ENCODE measurements at places on chromosomes 4 and X.

- no peak for DNase-seq
Observed at GRCh38 chrX:45868425-45868824, 667.7 kb upstream of the DIPK2B start.

DNA sequence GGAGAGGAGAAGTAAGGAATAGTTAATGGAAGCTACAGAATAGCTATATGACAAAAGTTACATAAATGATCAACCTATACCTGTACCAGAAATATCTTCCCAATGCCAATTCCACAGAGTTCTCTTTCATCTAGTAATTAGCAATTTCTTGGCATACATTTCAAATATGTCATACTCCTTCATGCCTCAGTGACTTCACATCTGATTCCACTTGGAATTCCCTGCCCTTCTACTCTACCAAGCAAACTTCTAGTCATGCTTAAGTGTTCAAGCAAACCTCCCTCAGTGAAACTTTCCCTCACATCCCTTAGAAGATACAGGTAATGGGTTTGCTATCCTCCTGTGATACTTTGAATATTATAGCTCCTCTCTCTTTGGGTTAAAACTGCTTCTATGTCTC lies 127.1 kb downstream of the KLHL13 start:
- DNase-seq: no peak

DNA sequence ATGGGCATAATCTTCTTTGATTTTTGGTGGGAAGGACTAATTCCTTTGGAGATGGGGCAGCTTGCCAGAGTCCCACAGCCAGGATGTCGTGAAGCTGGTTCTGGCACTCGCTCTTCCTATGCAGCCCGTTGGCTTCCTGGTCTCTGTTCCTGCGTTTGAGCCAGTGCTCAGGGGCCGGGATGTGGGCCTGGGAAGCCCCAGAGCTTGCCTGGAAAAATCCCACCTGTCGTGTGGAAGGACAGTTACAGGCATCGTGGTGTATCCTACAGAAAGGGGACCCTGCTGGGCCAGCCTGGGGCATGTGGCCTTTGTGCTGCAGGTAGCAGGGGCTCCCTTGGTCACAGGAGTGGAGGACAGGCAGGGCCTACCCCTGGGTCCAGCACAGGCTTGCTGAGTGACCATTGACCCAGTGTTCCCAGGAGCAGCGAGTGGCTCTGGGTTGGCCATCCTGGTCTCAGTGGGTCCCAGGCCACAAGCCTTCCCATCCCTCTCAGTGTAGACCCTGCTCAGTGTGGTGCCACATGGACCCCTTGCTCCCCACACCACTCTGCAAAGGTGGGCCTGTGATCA lies 50.2 kb downstream of the ADRA2C start:
- no peak for DNase-seq

- DNase-seq: no peak
Observed at GRCh38 chrX:102784550-102784949, 64.0 kb downstream of the GPRASP3 start.

DNA sequence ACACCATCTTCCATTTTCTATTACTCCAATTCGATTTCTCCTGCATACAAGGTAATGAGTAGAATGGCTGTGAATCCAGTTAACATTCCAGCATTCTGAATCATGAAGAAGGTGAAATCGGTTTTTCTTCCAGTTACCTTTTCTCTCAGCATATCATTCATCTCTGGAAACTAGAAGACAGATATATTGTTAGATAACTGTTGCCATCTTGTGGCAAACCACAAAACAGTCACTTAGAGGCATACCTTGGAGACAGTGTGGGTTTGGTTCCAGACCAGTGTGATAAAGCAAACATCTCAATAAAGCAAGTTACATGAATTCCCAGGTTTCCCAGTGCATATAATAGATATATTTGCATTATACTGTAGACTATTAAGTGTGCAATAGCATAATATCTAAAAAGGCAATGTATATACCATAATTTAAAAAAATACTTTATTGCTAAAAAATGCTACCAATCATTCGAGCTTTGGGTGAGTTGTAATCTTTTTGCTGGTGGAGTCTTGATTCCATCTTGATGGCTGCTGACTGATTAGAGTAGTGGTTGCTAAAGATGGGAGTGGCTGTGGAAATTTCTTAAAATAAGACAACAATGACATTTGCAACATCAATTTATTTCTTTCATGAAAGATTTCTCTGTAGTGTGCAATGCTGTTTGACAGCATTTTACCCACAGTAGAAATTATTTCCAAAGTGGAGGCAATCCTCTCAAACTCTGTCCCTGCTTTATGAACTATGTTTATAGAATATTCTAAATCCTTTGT lies 82.1 kb downstream of the SLC39A8 start:
- no peak for DNase-seq

GRCh38 chr4:186882293-186882692 lies 158.6 kb upstream of the FAT1 start:
- no peak for DNase-seq

DNA sequence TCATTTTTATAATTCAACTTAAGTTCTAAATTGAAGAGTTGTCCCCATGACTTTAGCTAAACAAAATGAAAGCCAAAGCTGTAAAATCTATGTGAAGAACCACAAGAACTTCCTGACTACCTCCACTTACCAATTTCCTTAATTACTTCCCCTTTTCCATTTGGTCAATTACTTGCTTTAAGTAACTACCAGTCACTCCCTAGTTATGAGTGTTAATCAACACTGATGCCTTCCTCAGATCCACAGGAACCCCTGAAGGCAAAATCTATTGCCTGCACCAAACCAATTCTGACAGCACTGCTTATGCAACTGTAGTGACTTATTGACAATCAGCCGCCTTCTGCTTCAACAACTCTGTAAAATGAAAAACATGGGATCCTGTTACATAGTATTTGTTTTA lies 10.5 kb downstream of the RBMX start:
- DNase-seq: no peak

GRCh38 chr4:113821856-113822255 lies 60.3 kb upstream of the CAMK2D start:
- no peak for DNase-seq

DNA sequence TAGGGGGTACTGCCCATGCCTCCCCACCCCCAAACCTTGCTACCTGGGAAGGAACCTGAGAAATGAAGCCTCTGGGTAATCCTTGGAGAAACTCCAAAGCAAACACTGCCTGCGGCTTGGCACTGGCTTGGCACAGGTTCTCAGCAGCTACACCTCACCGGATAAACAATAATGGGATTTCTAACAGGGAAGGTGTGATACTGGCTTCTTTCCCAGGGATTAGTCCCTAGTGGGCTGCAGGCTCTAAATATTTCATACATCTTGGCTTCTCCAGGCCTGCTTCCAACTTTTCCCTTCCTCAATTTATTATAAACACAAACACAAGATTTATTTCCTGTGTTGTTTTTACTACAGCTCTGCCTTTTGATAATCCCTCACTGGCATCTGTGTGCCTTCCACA lies 12.5 kb downstream of the SEC24D start:
- no peak for DNase-seq
